Stimulated activated CD8-positive, alpha-beta memory T cell treated with anti-CD3 and anti-CD28 coated beads, Interleukin-4, amount 100 ng/mL, for 4 hours (primary cell): ENCODE measurements at places on chromosomes 6 and 20.

DNA sequence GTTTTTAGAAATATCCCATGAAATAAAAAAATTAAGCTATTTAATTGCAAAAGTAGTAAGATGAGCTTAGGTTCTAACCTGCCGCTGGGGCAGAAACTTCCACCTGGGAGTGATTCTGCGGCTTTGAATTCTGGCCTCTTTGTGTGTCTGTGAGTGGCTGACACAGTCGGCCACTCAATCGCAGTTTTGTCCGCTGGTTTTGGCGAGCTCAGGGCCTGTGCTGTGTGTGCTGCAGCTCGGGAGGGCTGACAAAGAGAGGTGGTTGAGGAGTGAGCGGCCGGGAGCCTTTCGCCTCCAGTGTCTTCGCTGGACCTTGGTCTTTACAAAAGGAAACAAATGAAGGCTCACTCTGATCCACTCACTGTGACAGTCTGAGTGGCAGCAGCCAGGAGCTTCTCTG is 128.4 kb downstream of the TIAM2 start:
- no peak for DNase-seq

DNA sequence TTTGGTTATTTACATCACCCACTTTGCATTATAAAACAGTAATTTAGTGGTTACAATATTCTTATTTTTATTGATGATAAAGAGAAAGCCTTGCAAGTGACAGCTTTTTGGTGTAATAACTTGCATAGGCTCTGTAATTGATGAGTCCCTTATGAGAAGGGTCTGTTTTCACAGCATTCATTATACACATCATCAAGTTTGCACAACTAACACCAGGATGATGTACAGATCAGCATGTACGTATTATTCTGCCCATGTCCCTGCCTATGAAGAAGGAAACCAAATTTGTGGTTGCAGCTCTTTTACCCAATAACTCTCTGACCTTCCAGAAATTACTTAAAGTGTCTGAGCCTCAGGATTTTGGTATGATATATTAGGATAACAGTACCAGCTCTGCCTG is 59.2 kb downstream of the CLVS2 start:
- no peak for DNase-seq

- DNase-seq, result no peak
Measured at GRCh38 chr6:75946146-75946831, 126.2 kb downstream of the IMPG1 start.

DNA sequence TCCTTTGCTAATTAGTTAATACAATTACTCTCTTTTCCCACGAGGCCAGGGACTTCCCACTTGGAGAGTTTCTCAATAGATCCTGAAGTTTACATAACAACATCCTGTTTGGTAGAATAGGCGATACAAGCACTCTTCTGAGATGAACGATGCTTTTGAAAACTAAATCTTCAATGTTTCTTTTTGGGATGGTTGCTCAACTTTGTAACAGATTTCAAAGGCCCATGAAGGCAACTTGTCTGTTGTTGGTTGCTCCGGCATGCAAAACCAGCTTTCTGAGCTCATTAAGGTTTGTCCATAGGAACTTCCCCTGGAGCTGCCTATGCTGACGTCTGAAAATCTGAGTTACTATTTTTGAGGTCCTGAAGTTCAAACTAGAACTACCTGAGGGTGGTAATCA is 25.9 kb upstream of the ROS1 start:
- DNase-seq, result no peak

GRCh38 chr20:1332749-1333300 is 3.9 kb upstream of the SDCBP2 start:
- no peak for DNase-seq

DNA sequence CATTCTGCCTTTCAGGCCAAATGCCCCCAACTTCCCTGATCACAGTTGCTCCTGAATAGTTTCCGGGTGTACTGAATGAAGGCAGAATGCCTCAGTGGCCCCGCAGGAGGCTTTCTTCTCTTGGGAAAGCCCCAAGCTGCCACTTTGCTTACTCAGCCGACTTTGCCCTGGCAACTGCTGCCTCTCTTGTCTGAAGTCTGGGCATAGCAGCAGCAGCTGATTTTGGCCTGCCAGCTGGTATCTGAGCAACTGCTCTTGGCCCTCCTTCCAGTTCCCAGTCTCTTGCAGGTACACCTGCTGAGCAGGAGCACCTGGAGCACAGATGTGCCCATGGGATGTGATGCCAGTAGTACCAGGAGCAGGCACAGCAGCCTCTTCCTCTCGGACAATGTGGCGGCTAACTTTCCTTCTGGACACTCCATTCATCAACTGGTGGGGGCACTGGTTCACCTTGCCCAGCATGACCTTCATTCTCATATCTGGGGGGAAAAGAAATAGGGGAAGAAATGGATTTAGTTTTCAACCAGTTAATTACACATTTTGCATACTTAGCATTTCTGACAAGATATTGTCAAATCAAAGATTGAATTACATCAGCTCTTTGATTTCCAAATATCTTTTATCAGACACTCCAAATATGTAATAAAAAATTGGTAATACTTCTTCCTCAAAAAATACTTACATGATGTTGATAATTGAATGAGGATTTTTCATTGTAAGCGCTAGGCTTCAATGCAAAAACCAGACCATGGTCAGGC is 468.2 kb downstream of the PKHD1 start:
- DNase-seq, result no peak

- peak; percentile 8 for DNase-seq
Measured at GRCh38 chr20:6142348-6142993, 19.6 kb upstream of the FERMT1 start.

DNA sequence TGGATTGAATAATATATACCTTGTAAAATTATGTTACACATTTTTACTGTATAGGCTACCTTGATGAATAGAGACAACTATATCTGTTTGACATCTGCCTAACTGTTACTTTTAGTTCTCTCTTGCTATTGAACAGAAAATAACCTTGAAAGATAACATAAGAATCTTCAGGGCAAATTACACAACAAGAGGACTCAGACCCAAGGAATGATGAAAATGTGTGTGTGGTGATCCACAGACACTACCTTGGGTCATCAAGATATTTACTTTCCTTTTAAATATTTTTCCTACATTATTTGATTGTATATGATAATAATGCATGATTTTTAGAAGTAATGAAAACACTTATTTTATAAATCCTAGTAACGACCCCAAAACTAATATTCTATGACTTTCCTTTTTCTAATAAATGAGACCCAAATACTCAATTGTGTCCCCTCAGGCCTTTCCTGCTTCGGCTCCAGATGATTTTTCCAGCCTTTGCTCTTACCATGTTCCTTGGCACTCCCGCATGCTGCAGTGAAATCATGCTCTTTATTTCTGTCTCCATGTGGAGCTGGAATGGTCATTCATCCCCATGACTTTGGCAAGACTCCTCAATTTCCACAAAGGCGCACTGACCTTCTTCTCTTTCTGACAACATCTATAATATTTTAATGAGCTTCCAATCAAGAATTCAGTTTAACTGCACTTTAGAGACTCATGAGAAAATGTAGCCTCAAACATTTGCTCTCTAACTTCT is 187.6 kb downstream of the EPM2A start:
- no peak for DNase-seq

DNA sequence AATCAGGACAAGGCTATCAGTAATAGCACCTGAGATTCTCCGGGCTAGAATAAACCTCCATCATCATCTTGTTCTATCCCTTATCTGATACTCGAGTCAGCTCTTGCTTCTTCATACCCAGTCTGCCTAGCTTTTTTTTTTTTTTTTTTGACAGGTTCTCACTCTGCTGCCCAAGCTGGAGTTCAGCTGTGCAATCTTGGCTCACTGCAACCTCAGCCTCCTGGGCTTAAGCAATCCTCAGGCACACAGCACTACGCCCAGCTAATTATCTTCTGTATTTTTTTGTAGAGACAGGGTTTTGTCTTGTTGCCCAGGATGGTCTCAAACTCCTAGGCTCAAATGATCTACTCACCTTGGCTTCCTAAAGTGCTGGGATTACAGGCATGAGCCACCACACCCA is 19.5 kb downstream of the SRSF6 start:
- DNase-seq, result no peak

DNA sequence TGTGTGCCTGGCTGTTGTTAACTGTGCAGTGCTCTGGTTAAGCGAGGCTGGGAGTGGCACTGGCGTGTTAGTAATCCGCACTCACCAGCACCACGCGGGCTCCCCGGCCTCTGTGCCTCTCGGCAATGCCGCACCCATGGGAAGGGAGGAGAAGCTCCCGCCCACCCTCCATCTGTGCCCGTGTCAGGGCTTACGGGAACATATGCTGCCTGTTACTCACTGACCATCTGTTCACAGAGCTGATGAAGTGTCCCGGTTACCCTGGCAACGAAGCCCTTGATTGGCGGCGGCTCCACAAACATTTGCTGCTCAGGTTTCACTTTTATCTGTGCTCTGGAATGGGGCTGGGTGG is 114.7 kb downstream of the PSMB1 start:
- DNase-seq, result no peak

DNA sequence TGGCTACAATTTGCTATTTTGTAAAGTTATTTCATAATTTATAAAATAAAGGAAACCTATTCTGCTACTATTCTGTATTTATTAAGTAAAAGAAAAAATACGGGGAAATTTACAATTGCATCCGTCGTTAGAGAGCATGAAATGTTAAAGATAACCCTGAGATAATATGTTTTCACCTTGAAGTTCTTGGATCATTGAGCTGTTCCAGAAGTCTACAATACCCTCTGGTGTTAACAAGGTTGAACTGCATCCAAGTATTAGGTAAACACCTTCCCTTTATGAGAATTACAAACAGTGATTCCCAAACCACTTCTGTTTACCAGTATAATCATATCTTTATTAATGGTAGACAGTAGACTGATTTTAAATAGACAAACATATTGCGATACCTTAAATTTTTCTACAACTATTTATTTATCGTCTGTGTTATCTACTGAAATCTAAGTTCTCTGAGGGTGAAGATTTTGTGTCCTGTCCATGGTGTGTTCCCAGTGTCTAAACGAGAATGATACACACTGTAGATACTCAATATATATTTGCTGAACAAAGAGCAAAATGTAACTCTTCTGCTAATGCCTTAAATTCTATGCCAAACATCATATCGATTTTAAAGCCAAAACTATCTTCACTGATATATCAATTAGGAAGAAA is 28.2 kb downstream of the TBC1D32 start:
- DNase-seq, result no peak

DNA sequence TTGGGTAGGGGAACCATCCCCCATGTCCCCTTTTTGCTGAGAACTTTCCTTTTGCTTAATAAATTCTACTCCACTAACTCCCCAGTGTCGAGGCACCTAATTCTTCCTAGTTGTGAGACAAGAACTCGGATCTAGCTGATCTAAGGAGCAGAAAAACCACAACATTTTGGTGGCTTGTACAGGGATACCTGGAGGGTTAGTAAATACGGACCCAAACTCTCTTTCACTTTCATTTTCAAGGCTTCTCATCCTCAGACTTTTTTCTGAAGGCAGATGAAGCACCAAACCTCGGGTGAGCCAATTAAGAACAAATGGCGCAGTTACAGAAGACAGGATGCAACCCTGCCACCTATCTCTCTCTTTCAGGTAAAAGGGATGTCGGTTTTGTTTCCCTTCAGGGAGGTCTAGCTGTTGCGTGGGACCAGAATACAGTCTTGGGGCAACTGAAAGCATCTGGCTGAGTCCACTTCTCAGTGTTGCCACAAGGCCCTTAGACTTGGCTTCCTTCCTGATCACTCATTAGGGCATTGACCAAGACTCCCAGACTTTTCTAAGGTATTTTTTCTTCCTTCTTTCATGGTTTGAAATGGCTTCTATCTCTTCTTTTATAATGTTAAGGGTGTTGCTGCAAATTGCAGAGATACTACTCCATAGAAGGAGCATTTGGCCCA is 11.1 kb upstream of the HTR1B start:
- no peak for DNase-seq

GRCh38 chr6:93417421-93418013 is 1.8 kb downstream of the EPHA7 start:
- no peak for DNase-seq

GRCh38 chr6:117449549-117450439 is 24.1 kb upstream of the ROS1 start:
- DNase-seq, result peak; percentile 12

DNA sequence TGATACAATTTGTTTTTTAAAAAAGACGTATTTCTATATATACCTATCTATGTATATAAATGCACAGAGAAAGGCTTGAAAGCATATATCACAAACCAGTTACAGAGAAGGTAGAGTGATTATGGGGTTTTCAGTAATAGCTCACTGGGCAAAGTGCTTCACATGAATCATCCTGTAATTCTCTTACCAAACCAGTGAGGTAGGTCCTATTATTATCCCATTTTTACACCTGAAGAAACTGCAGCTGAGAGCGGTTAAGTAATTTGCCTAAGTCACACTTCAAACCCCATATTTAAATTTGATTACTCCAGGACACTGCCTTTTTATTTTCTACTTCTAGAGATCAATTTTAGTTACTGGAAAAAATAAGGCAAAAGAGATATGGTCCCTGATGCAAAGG is 4.4 kb downstream of the GSS start:
- DNase-seq, result no peak

- DNase-seq, result no peak
Measured at GRCh38 chr20:45629496-45630100, at the start of gene WFDC10A. Gene WFDC10A, plus strand, starts transcription at chr20:45629739. Its CDS starts 75 bp downstream, at chr20:45629814.

DNA sequence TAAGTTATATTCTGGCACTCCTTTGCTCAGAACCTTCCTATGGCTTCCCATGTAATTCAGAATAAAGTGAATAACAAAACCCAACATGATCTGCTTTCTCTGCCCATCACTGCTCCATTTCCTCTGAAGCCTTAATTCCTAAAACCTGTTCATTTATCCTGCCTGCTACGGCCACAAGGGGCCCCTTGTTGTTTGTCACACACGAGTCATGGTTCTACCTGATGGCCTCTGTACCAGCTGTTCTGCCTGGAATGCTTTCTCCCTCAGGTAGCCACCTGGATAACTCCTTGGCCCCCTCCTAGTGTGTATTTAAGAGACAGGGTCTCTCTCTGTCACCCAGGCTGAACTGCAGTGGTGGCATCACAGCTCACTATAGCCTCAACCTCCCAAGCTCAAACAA is 26.8 kb downstream of the ERGIC3 start:
- DNase-seq, result no peak

DNA sequence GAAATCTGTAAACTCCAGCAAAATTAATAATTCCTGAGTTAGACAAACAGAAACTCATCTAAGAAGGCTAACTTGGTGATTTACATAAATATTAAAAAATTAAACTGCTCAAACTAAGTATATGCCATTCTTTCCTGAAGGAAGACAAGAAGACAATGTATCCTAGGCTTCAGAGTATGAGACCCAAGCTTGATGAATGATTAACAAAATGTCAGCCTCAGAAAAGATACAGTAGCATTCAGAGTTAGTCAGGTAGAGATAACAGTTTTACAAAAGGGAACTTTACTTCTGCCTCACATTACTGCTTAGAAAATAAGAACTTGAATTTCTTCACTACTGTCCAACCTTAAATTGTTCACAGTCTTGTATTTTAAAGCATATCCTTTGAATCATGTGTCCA is 12.0 kb downstream of the CSNK2A1 start:
- no peak for DNase-seq

DNA sequence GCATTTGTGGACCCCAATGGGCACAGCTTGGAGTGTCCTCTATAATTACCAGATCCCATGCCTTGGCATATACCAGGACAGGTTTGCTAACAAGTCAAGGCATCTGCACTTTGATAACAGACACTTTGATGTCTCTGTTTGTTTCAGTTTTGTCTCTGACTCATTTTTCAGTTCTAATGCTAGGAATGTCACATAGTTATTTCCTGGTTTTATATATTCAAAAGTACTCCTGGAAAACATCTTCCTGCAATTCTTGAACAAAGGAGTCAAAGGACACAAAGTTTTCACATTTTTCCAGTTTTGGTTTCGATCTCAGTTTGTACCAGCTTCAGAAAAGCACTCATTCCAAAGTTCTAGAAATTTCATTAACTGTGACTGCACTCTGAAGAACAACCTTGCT is 188.1 kb downstream of the FOXC1 start:
- no peak for DNase-seq
